ENCODE measurements at places on chromosomes 4 and X. TPM values are rescaled to one million over a fixed set of nuclear protein-coding genes. Genes with fewer than 3 reads are reported as not detected.
A peak's percentile ranks its signal among the peaks of the same experiment; 100 is the strongest.

GRCh38 chr4:74408639-74409038, 36.3 kb upstream of the AREG start:
- no peaks in the 10 kb centered on the region for H3K36me3 ChIP-seq
- no peak overlapping the region for H3K27ac ChIP-seq
- no peaks in the 10 kb centered on the region for H3K27me3 ChIP-seq
- H3K4me1 ChIP-seq = no peaks in the 10 kb centered on the region
- H3K4me3 ChIP-seq = no peak overlapping the region

The TMEM185A gene
- total RNA-seq = 28.5 TPM

GRCh38 chr4:14348506-14348905, 653.8 kb upstream of the CPEB2 start:
- DNase-seq = no peak
- H3K4me1 ChIP-seq = peaks cover 4% of the 10 kb centered on the region
- H3K4me3 ChIP-seq = no peak overlapping the region

DNA sequence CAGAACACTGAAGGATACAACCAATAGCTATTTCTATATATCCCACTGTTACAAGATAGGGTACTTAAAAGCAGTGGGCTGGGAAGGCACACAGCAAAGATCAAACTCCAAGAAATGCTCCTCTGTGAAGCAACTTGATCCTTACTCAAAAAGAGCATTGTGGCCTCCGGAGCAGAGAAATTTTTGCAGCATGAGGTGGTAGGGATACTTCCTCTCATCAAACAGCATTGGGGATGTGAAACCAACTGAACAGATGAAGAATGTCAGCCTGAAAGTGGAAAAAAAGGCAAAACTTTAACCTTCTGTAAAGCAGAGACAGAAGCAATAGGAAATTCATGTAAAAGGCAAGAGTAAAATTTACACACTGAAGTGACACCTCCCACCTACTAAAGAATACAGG, 92.2 kb downstream of the HUWE1 start:
- no peak for DNase-seq
- H3K36me3 ChIP-seq = peaks cover 29% of the 10 kb centered on the region
- peaks cover 4% of the 10 kb centered on the region for H3K4me1 ChIP-seq
- H3K27ac ChIP-seq = no peak overlapping the region
- no peak overlapping the region for H3K4me3 ChIP-seq

DNA sequence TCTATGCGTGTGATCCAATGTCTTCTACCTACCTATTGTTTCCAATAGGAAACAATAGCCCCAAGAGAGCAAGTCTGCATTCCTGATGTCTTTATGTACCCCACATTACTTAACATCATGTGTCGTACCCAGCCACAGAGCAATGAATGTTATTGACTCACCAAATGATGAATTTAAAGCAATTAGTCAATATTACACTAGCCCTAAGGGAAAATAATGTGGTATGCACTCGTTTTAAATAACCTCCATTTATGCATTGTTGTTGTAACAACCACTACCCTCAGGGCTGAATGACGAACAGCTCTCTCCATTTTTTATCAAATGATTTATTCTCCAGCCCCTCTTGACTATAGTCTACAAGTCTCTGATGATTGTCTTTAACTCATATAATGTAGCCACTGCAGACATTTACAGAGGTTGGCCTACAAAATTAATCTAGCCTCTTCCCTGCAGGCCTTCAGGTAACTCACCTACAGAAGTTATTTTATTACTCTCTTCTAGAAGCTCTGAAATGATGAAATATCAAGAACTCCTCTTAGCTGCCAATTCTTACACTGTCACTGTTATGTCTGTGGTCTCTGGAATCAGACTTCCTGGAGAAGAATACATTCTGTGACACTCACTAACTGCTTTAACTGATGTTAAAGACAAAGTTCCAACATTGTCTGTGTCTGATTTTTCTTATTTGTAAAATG, 601.7 kb upstream of the GRIA3 start:
- H3K36me3 ChIP-seq = peaks cover 2% of the 10 kb centered on the region
- no peaks in the 10 kb centered on the region for H3K27me3 ChIP-seq
- DNase-seq = no peak
- no peak overlapping the region for H3K27ac ChIP-seq
- no peak overlapping the region for H3K4me3 ChIP-seq
- H3K4me1 ChIP-seq = no peaks in the 10 kb centered on the region

DNA sequence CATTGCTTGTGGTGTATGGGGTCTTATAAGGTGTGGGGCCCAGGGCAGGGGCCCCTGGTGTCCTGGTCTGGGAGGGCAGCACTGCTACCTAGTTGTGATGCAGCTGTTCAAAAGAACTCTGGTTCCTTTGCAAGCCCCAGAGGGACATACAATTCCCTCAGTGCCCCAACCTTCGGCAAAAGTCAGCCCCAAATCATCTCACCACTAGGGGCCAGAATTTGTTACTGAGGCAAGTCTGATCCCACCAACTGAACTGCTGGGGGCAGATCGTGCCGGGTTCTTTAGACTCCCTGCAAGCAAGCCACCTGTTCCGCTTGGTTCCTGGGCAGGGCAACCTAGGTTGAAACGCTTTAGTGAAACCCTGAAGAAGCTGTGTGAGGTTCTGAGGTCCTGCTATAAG, 180.1 kb upstream of the S100G start:
- no peak for DNase-seq
- no peaks in the 10 kb centered on the region for H3K4me1 ChIP-seq
- H3K27me3 ChIP-seq = no peaks in the 10 kb centered on the region
- H3K36me3 ChIP-seq = no peaks in the 10 kb centered on the region
- H3K4me3 ChIP-seq = no peak overlapping the region

DNA sequence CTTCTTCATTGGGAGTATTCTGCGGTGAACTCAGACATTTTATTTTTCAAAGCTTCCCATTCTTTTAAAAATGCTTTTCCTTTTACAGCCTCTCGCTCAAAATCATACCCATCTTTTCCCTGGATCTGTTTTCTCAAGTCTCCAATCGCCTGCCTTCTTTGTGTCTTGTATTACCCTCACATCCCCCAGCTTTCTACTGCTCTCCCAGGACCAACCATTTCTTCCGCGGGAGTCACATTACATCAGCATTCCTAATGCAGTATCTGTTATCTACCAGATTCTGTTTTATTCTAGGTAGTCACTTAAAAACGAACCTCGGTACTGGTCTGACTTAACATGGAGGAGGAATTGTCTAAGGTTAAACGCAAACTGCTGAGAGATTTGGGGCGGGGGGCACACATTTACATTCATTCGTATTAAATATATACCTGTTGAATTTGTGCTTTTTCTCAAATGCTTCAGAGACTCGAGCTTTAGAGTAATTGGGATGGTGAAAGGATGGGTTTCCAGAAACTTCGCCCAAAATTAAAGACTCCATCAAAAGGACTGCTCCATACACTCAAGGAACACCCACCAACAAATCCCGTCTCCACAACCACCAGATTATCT, 493 bp upstream of the UCHL1 start:
- H3K27me3 ChIP-seq = peaks cover 11% of the 10 kb centered on the region
- peak; percentile 6 for DNase-seq
- peaks cover 32% of the 10 kb centered on the region for H3K4me1 ChIP-seq

GRCh38 chr4:164997324-164997723, 19.9 kb upstream of the TRIM61 start:
- H3K27me3 ChIP-seq = no peaks in the 10 kb centered on the region
- no peak for DNase-seq
- H3K4me3 ChIP-seq = no peak overlapping the region
- H3K36me3 ChIP-seq = no peaks in the 10 kb centered on the region
- no peak overlapping the region for H3K27ac ChIP-seq

GRCh38 chr4:169005453-169006099, 4.5 kb downstream of the CBR4 start:
- no peaks in the 10 kb centered on the region for H3K27me3 ChIP-seq
- DNase-seq = no peak
- H3K27ac ChIP-seq = no peak overlapping the region
- no peak overlapping the region for H3K4me3 ChIP-seq

- no peak overlapping the region for H3K27ac ChIP-seq
- H3K36me3 ChIP-seq = peaks cover 18% of the 10 kb centered on the region
- DNase-seq = no peak
- peaks cover 9% of the 10 kb centered on the region for H3K4me1 ChIP-seq
- H3K27me3 ChIP-seq = no peaks in the 10 kb centered on the region
Observed at GRCh38 chrX:13776387-13776786, 40.5 kb downstream of the GPM6B start.

- no peaks in the 10 kb centered on the region for H3K27me3 ChIP-seq
- H3K4me3 ChIP-seq = no peak overlapping the region
- H3K27ac ChIP-seq = no peak overlapping the region
- no peaks in the 10 kb centered on the region for H3K36me3 ChIP-seq
- no peak for DNase-seq
- no peaks in the 10 kb centered on the region for H3K4me1 ChIP-seq
Observed at GRCh38 chrX:114006664-114007063, 577.2 kb upstream of the HTR2C start.

Measured in neural crest cell (in vitro differentiated cells).